Stimulated activated CD8-positive, alpha-beta memory T cell treated with anti-CD3 and anti-CD28 coated beads, Interleukin-15, amount 100 ng/mL, for 24 hours (primary cell): ENCODE measurements at places on chromosomes 3 and 15.

DNA sequence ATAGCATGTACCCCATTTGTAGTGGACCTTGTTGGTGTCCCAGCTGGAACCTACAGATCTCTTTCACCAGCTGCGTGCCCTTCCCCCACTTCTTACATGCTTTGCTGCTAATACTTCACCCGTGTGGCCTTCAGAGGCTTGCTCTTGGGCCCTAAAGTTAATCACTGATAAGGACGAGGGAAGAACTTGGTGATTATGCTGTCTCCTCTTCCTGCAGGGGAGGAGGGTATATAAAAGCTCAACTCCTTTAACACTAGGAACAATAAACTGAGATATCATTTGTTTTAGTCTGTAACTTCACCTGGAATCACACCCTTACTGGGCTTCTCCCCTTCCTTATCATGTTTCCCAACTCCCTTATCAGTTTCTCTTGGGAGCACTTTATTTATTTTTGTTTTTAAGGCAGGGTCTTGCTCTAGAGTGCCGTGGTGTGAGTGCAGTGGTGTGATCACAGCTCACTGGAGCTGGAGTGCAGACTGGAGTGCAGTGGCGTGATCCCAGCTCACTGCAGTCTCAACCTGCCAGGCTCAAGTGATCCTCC lies 43.2 kb upstream of the PIK3R4 start:
- no peak for DNase-seq

GRCh38 chr15:20341901-20342600 lies 199.5 kb downstream of the GOLGA6L6 start:
- no peak for DNase-seq

DNA sequence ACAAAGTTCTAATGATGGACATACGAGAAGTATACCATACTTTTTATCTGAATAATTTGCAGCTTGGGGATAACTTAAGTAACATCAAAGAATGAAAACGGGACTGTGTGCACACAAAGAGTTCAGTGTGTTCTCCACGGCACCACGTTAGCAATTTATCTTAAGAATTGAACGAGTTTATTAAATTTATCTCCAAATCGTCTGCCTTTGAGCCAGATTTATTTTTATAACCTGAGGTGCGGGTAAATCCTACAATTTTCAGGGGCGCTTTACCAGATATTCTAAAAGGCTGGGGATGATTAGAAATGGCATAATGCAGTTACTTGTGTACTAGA lies 3.5 kb downstream of the CHD2 start:
- no peak for DNase-seq

GRCh38 chr15:77622934-77623754 lies 9.6 kb downstream of the LINGO1 start:
- DNase-seq: no peak

DNA sequence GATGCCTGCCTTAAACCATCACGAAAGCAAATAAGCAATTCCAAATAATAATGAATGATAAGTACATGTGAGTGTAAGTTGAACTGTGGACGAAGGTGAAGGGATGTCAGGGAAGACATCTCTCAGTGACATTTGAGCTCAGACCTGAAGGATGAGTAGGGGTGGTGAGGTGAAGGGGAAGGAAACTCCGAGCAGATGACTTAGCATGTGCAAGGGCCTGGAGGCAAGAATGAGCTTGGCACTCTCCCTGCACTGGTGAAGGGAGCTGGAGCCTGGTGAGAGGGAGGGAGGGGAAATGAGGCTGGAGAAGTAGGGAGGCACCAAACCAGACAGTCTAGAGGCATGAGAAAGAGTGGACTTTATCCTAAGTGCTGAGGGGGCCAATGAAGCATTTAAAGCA lies 84.3 kb downstream of the MTHFS start:
- DNase-seq: no peak

GRCh38 chr3:10788451-10788850 lies 27.6 kb upstream of the SLC6A11 start:
- DNase-seq: no peak

GRCh38 chr3:41532976-41533375 lies 333.7 kb downstream of the CTNNB1 start:
- no peak for DNase-seq

- DNase-seq: no peak
Measured at GRCh38 chr15:51359981-51360380, 18.5 kb downstream of the GLDN start.

DNA sequence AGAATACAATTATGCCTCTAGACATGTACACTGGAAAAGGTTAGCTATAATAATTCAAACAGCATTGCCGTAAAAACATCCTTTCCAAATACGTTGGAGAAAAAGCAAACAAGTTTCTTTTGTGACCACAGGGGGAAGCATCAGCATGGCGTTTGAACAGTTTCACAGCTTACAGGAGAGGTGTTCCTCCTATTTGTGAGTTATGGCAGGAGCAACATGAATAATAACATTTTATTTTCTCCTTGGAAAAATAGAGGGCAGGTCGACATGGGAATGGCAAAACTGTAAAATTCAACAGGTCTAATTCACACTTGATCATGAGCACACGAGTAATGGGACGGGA lies 39.7 kb upstream of the GADL1 start:
- DNase-seq: no peak

DNA sequence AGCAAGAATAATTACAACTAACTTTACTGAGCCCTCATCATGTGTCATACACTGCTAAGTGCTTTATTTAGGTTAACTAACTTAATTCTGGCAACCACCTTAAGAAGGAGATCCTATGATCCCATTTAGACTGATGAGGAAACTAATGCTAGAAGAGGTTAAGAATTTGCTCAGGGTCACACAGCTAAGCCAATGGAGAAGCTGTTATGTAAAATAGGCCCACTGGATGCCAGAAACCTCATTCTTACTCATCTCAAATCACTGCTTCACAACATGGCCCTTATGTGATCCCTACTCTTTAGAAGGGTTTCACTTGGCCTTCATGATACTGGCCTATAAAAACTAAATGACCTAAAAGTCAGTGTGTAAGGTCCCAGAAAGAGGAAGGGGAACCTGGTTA lies 41.2 kb downstream of the IMPG2 start:
- no peak for DNase-seq

GRCh38 chr3:127750226-127751031 lies 71.9 kb downstream of the MGLL start:
- DNase-seq: no peak

- no peak for DNase-seq
Measured at GRCh38 chr3:188432802-188433520, 279.0 kb downstream of the LPP start.

- DNase-seq: no peak
Measured at GRCh38 chr15:58077427-58077826, 11.9 kb upstream of the ALDH1A2 start.

- DNase-seq: no peak
Measured at GRCh38 chr3:122824465-122825381, 29.9 kb downstream of the SLC49A4 start.

GRCh38 chr3:177377166-177377565 lies 179.9 kb upstream of the TBL1XR1 start:
- DNase-seq: no peak

DNA sequence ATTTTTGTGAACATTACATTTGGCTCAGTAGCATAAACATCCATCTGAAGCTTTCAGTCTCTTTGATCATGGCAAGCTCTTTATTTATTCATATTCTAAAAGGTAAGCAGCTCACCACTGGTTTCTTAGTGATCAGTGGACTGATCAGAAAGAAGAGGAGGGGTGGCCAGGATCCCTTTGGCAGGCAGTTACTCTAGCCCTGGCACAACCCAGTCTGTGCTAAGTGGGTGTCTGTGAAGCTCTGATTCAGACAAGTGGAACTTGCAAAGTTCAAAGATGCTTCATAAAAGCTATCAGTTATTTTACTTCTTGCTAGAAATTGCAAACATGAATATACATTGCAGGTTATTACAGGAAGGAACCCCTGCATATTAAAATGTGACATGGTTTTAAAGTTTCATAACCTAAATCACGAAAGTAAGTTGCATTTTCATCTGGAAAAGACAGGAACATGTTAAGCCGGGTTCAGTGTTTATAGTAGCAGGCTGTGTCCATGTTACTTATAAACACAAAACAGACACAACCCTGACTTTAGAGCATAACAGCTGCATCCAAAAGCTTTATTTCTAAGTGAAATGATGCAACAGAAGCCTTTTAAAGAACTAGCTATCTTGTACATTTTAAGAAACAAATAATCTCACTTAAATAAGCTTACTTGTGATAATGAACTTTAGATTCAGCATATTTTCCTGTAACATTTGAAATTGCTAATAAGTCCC lies 785.3 kb downstream of the MCTP2 start:
- DNase-seq: no peak

DNA sequence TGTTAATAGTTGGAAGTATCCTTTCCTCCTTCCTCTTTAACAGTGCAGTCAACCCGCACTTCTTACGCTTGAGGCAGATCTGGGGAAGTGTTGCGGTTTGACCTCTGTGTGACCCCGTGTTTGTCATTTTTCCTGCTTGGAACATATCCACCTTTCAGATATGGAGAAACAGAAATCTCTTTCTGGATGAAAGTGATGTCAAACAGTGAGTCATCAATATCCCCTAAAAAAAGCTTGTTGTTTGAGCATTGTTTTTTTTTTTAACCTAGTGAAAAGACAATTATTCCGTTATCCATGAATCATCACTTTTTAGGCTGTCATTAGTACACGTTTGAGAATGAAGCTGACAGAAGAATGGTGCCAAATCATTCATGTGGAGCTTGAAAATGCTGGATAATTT lies 293.7 kb downstream of the ARPP21 start:
- no peak for DNase-seq

- no peak for DNase-seq
Measured at GRCh38 chr3:127152684-127153505, 40.0 kb upstream of the PRR23E start.

DNA sequence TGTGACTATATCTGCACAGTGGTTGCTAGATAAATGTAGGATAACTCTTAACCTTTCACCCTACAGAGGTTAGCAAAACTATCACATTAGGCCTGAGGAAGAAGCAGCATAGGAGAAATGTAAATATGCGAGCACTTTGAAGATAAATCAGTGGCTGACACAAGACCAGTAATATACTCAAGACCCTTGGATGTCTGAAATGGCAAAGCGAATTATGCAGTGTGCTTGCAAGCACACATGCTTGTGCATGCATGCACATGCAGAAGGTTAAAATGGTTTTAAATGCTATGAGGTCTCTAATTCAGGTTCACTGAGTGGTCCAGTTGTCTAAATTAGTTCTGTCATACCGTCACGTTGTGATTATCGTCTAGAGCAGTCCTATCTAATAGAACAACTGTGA lies 13.6 kb upstream of the UTS2B start:
- DNase-seq: no peak

GRCh38 chr15:85282504-85283115 lies 97.8 kb upstream of the AKAP13 start:
- DNase-seq: no peak

DNA sequence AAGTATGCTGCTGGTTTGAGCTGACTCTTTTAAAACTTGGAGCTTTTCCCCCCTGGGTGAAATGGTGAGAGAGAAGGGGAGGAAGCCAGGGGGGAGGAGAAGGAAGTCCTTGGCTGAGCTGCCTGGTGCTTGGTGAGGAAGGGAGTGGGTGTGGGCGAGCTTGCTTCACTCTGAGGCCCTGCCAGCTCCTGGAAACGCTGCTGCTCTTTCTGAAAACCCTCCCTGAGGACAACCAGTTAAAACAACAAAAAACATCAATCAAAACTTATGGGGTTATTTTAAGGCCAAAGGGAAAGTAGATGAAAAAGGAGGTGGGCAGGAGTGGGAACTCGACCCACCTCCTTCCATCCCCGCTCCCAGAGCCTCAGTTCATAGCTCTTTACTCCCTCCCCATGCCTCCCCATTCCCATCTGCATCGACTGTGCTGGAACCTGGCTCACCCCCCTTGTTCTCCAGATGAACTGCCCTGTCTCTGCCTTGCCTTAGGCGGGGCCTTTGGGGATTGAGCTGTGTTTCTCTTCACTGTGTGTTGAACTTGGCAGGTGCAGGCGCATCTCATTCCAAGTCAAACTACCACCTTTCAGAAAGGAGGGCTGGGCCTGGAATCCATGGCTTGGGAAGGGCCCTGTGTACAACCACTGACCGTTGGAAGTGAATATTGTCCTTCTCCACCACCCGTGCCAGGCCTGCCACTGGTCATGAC lies 166.1 kb downstream of the ZNF621 start:
- DNase-seq: no peak

DNA sequence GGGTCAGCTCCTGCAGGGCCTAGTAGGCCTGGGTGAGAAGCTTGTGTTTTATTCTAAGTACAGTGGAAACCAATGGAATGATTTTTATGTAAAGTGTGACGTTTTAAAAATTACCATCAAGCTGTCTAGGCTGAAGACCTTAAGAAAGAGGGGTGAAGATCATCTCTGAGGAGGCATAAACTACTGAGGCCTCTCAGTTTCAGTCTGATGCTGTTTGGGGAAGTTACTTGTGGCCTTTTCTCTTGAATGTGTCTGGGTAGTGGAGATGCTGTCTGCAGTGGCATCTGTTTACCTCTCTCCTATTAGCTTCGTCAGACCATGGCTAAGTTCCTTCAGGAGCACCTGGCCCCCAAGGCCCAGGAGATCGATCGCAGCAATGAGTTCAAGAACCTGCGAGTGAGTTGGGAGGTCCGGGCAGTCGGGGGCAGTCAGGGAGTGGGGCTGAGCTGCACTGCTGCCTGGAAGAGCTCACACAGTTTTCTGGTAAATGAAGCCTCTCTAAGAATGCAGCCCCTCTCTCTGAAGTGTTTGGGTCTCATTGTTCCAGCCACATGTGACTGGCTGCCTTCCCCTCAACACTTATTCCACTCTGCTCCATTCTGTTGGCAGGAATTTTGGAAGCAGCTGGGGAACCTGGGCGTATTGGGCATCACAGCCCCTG lies 1.9 kb downstream of the IVD start:
- DNase-seq: no peak

DNA sequence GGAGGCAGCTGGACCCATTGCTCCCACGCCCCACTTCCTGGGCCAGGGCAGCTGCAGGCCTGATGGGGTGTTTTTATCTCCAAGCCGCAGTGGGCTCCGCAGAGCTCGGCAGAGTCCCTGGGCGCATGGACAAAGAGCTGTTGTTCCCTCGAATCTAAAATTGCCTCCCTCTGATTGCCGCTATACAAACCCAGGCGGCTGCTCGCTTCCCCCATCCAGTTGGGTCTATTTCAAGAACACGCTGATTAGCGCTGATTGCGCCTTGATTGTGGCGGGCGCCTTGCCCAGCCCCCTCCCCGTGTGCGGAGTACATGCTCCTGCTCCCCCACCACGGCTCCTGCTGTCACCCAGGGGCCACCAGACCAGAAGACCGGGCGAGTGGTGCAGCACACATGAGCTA lies 43.4 kb upstream of the SLC6A1 start:
- no peak for DNase-seq

DNA sequence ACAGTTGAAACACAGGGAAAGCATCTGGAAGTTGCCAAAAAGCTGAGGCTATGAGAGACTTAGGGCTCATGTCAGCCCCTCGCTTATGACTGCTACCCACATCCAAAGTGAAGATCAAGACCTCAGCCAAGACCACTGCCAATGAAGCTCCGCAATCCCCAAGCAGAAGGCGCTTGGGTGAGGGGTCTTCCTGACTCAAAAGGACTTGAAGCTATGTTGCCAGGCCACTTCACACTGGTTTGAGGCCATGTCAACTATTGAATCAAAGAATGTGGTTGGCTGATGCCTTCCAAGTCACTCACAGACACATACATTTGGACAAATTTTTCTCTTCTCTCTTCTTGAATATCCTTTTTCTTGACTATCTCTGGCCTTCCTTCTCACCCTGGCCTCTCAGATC lies 928 bp upstream of the CCR4 start:
- DNase-seq: no peak

- no peak for DNase-seq
Measured at GRCh38 chr15:25070353-25070963, 115.7 kb downstream of the SNRPN start.

- no peak for DNase-seq
Measured at GRCh38 chr3:16448639-16449070, 64.8 kb downstream of the RFTN1 start.
